ENCODE measurements at places on chromosomes 6 and 20.

GRCh38 chr20:60060593-60060992 lies 102.4 kb downstream of the CDH26 start:
- no peak for DNase-seq

DNA sequence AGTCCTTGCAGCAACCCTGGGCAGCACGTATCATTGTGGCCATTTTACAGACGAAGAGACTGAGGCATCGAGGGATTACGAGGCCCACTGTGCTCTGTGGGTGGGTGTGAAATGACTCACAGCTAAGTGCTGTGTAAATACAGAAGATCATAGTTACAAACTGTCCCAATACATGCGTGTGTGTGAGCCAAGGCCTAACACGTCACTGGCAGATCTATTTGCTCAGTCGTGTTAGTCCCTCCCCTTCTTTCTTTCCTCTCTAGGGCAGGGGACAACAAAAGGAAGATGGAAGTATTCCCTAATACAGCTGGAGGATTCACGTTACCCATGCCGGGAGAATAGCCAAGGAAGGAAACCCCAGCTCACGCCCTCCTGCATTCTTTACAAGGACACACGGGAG lies 175.9 kb downstream of the CDC5L start:
- DNase-seq = no peak

GRCh38 chr6:144659202-144660182 lies 374.4 kb downstream of the UTRN start:
- DNase-seq = no peak

DNA sequence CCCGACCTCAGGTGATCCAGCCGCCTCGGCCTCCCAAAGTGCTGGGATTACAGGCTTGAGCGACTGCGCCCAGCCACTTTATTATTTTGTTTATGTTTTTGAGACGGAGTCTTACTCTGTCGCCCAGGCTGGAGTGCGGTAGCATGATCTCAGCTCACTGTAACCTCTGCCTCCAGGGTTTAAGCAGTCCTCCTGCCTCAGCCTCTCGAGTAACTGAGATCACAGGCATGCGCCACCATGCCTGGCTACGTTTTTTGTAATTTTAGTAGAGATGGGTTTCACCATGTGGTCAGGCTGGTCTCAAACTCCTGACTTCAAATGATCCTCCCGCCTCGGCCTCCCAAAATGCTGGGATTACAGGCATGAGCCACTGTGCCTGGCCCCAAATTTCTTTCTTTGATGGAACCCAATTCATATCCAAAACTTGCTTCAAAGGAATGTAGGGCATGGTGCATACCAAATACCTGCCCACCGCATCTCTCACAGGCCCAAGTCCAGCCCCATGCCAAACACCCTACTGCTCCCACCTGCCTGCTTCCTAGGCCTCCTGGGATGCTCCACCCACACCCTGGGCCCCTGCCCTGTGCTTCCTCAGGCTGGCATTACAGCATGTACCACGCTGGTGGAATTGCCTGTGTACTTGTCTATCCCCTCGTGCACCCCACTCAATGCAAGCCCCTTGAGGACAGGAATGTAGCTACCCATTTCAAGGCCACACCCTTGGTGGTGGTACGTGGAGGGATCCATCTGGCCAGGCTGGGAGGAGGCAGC lies 4.9 kb upstream of the HMGA1 start:
- no peak for DNase-seq

DNA sequence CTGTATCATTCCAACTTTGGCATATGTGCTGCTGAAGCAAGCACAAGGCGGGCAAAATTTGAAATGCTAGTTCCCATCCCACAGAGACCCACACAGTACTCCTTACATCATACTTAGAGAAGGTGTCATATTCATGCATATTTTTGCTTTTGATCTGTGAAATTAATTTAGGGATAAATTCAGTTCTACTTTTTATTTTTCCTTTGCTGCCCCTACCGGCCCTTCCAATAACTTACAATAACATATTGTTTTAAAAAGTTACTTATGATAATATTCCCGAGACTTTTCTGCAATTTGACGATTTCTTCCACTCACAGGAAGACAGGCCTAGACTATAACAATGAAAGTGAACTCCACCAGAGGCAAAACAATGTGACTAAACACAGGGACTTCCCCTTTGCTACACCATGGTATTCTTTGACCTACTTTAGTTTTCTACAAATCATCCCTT lies 35.0 kb downstream of the SESN1 start:
- DNase-seq = no peak

- DNase-seq = no peak
These were observed 246.7 kb downstream of the DLL1 start for GRCh38 chr6:170043881-170044790.

DNA sequence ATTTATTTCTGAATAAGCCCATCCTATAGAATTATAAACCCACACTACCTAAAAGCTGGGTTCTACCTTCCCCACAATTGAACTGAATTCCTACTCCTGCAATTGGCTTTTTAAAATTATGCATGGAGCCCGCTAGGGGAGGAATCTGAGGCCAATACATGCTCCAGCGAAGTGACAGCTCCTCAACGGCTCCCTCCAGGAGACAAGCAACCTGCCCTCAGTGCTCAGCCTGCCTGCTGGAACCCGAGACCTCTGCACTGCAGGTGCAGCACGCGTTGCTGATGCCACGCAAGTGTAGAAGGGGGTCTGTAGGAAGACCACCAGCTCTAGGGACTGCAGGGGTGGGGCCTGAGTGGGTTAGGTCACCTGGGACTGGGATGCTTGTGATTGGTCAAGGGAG lies 170.2 kb upstream of the CDYL start:
- DNase-seq = no peak

DNA sequence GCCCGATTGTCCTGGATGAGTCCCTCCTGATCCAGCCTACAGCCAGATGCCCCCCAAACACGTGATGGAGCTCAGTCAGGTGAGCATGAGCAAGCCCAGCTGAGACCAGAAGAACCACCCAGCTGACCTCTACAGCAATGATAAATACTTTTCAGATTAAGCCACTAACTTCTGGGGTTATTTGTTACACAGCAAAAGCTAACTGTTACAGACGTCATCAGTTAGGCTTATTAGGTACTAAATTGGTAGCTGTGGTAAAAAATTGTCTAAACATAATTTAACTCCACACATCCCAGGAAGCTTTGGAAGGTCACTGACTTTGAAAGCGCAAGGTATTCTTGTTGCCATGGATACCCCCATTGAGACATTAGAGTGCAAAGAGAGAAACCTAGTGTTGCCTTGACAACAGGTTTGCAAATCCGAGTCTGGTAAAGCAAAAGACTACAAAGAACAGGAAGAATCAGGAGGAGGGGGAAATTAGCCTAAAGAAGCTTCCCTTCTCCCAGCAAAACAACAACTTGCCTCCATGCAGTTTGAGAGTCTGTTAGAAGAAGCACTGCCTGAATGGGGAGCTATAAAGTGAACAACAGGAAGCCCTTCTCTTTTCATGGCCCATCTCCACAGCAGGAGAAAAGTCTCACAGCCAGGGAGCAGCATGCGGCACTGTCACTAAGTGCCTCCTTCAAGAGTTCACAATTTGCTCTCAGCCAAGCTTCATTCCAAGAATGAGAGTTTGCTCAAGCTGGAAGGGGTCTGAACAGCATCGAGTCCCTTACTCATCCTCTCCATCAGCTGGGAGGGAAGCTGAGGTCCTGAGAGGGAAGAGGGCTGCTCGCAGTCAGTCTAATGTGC lies 41.7 kb upstream of the ZNF831 start:
- no peak for DNase-seq

DNA sequence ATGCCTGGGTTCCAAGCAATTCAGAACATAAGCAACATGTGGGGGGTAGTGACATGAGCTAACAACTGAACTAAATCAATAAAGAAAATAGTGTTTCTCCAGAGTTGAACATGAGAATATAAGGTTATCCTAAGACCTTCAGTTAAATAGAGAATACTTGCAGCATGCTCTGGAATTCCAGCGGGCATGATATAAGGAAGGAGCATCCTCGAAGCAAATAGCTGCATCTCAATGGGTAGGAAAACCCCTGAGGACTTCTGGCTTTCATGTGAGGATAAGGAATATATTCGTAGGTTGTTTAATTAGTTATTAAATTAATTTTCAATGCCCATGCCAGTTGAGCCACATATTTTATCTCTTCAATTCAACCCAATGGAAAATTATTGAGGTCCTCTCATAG lies 631.2 kb upstream of the EPHA7 start:
- no peak for DNase-seq

DNA sequence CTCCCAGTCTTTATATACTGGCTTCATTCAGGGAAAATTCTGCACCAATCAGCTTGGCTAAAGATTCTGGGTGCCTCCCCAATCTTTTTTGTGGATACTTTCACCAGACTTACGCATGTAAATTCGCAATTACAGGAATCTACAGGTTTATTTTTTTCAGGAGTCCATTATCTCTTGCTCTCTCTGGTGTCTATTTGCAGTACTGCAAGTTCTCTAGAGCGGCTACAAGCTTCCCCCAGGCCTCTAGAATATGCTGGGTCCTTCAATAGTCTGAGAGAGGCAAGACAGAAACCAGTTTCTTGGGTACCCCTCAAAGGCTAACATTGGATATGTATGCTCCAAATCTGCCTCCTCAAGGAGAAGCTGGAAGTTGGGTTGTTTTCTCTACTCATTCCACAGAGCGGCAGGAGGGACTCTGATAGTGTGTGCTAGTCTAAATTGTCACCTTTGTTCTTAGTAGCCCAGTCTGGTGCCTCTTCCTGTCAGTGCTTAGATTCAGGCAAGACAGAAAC lies 58.5 kb downstream of the SUN5 start:
- DNase-seq = no peak

DNA sequence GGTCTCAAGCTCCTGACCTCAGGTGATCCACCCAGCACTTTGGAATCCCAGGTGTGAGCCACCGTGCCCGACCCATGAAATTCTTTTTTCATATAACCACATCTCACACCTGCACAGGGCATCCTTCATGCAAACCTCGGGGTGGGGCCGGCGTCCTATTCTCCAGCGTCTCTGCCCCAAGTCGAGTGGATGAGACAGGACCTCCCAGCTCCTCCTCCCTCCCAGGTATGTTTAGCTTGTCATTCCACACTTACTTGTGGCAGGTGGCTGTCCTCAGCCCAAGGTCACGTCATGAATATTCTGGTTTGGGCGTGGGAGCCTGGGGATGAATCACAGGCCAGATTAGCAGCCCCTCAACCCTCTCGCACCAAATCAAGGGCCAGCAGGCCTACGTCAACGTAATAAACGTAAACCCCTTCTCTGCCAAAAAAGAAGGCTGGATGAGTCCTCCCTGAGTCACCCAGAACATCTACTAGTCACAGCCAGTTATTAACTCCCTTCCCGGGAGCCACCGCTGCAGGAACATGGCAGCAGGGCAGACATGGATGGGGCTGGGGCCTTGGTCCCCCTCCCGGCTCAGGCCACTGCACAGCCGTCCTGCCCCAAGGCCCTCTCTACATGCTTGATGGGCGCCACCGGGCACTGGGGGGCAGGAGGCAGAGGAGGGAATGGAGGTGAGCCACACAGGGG lies 91.7 kb downstream of the YTHDF1 start:
- DNase-seq = no peak

GRCh38 chr6:88248709-88249321 lies 82.7 kb upstream of the CNR1 start:
- no peak for DNase-seq

DNA sequence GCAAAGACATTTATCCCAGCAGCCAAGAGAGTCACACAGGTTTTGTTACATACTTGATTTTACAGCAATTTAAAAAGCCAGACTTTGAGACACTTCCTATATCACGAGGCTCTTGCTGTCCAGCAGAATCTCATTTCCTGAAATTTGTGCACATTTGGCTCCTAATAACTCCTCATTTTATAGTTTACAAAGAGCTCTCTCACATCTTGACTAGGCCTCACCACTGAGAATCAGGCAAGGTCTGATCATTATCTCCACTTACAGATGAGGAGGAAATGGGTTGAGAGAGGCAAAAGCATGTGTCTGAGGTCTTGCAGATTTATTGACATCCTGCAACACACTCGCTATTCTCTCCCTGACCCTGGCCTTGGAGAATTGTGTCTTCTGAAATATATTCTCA lies 426.8 kb downstream of the MAFB start:
- no peak for DNase-seq

GRCh38 chr6:3690506-3690905 lies 61.0 kb downstream of the PXDC1 start:
- DNase-seq = no peak

DNA sequence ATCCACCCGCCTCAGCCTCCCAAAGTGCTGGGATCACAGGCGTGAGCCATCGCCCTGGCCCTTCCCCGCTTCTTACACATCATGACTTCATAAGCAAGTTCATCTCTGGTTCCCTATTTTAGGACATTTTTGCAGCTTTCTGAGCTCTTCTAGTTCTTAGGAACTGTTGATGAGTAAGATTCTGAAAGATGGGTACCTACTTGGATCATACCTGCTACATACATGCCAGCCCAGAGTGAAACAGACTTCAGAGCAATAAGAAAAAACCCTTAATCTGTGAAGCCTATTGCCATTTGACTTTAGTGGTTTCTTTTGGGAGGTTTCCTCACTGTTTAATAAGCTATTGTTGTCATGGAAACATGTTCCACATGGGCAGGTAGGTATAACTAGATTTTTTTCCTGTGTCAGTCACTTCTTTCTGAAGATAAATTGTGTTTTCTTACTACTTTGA lies 27.9 kb upstream of the TMEM217 start:
- peak; percentile 3 for DNase-seq

GRCh38 chr20:47146686-47147085 lies 209.8 kb downstream of the ZMYND8 start:
- no peak for DNase-seq

All from stimulated activated CD4-positive, alpha-beta T cell treated with anti-CD3 and anti-CD28 coated beads, Interleukin-4, amount 100 ng/mL, for 1 hour (primary cell).